Stimulated activated CD4-positive, alpha-beta T cell treated with anti-CD3 and anti-CD28 coated beads, Interleukin-4, amount 100 ng/mL, for 4 hours (primary cell): ENCODE measurements at places on chromosomes 13 and 19.

GRCh38 chr13:71876648-71877255, 9.7 kb upstream of the DACH1 start:
- DNase-seq = no peak

GRCh38 chr13:93248627-93249047, 22.0 kb downstream of the GPC6 start:
- DNase-seq = no peak

DNA sequence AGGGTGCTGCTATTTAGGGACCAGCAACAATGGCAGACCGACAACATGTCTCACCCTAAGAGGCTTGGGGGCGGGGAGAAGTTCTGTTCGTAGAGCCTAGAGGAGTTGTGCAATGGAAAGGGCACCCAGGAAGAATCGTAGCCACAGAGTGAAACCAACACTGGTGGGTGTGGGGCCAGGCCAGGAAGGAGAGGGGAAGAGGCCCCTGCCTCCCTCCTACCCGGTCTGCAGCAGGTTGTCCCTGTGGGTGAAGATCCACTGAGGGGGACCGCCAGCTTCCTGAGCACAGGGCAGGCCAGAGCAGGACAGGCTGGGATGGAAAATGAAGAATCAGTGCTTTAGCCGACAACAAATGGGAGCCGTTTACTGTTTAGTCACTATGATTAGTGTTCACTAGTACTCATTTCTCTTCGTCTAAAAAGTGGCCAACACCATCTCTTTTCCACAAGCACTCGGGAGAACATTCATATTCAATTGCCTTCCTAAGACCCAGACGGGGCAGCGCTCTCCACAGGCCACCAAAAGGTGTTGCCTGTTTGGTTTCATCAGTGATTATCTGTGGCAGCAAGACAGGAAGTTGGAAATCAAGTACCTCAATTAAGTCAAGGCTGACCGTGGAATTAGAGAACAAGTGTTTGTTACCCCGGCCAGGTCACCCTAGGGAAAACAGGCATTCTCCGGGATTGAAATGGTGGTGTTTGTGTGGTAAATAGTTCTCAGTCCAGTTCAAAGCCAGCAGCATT, 1.1 kb upstream of the ATP11A start:
- peak; percentile 58 for DNase-seq

DNA sequence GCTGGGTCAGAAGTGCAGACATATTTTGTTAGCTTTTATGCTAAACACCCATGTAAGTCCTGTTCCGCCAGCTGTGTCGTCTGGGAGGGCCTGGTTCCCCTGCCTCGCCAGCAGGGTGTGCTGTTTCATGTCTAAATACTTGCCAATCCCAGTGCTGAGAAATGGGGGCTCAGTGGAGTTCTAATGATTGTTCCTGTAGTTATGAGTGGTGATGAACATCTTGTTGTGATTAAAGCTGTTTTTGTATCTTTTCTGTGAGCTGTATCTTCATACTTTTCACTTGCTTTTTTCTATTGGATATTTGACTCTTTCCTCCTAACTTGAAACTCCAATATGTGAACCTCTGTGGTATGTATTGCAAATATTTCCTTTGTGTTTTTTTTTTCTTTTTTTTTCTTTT, 32.7 kb downstream of the KDM4B start:
- DNase-seq = peak; percentile 7

GRCh38 chr13:106534639-106535551, 567 bp downstream of the EFNB2 start:
- DNase-seq = peak; percentile 21

- no peak for DNase-seq
These were observed 383.6 kb downstream of the SLITRK1 start for GRCh38 chr13:83498481-83499190.

- no peak for DNase-seq
These were observed 78.8 kb downstream of the ZNF726 start for GRCh38 chr19:23993440-23993839.

- no peak for DNase-seq
These were observed 103.5 kb upstream of the SPRY2 start for GRCh38 chr13:80444240-80445015.

- no peak for DNase-seq
These were observed 16.6 kb upstream of the LRP3 start for GRCh38 chr19:33177417-33177979.
